Hematopoietic multipotent progenitor cell treated with erythropoietin and hydrocortisone succinate and interleukin-3 and kit ligand, for 15 days (in vitro differentiated cells): ENCODE measurements at places on chromosomes 3 and 15.

- no peak for DNase-seq
Observed at GRCh38 chr15:90465930-90466567, 63.7 kb upstream of the CRTC3 start.

DNA sequence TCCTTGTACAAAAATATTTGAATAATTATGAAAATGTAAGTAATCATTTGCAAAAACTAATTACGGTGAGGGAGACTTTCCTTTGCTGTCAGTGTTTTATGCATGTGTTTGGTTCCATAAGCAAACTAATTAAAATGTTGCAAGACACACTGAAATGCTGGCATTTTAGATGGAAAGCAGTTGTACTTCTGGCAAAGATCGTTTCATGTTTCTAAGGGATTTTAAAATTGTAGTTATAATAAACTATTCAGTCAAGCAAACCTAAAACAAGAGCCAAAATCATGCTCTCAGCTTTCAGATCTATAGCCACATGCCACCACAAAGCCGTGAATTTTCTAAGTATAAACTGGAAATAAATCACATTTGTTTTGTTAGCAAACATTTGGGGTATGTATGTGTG is 240.1 kb upstream of the ZNF385D start:
- no peak for DNase-seq

DNA sequence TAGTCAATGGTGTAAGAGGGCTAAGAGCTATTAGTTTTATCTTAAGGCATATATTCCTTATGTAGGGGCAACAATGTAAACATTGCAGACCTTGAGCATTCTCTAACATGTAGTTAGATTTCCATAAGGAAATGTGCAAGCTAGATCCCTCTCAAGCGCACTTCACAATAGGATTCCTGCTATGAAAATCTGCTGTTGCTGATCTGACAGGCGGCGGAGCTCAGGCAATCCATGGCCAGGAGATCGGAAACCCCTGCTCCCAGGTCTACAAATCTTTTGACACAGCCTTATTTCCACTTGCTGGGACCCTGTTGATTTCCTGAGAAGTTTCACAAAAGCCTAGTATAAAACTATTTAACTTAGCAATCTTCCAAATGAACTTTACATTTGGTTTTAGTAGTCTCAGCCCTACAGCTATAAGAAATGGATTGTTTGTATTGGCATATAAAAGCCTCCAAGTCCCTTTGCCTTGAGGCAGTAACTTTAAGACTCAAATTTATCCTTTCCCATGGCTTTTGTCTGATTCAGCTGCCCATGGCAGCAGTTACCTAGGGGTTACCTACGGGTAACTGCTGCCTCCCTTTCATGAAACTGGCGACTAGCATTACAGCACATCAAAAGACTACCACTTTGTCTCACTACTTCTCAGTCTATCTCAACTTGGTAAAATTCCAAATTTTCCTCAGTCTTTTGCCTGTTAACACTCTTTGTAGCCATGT is 22.7 kb downstream of the TRA2B start:
- DNase-seq = no peak

DNA sequence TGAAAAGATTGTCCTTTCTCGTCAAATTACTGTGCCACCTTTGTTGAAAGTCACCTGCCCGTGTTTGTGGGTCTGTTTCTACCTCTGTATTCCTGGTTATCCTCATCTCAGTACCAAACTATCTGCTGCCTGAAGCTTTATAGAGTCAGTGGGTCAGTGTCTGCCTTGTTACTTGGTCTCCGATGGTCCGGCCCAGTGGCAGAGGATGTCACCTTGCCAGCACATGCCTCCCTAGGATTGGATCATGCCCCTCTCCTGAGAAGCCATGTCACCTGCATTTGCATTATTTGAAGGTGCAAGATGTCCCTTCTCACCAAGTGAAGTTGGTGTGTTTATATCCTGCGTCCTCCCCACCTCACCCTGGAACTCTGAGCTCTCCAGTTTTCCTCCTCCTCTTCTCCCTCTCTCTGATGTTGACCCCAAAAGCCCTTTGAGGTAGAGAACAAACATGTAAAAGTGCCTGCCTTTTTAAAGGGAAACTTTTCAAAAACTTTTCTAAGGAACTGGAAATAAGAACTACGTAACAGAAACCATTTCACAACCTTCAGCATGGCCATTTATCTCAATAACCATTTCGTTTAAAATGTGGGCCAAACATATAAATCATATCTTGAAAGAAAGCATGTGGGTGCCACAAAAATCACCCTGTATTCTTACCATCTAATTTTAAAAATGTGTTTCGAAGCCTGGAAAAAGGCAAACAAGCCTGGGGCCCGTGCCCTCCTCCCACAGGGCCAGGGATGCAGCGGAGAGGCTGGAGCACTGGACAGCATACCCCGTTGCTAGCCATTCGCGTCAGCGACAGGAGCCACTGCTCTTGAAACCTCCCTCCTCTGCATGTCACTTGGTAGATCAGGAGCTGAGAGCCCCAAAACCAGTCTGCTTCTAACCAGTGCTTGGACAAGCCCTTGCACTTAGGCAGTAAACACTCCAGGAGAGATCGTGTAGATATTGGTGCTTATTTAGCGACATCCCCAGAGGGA is 102.1 kb downstream of the VGLL4 start:
- no peak for DNase-seq

DNA sequence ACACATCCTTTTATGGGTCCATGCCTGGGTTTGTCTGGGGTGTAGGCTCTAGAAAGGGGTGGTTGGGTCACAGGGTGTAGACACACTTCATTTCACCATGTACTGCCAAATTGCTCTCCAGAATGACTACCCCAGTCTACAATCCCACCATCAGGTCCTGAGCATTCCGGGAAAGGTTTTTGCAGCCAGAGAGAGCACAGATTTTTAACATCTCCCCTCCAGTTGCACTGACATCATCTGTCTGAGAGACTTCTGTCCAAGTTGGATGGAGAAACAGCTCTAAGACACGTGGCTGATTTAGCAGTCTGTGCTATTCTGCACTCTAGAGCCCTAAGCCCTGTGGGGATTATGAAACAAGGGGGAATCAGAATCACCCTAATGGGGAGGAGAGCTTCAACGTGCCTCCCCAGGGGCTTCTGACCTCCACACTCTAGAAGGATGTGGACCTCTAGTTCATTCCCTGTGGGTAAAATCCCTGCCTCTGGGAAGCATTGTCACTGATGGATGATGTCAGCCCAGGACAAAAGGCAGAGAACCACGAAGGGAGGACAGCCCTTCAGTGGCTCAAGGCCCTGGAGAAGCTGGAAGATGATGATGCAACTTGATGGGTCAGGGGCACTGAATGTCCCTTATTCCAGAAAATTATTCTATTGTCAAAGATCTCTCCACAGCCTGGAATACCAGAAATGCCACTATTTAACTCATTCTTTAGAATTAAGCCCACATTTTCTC is 71.5 kb downstream of the CD200R1L start:
- no peak for DNase-seq

- no peak for DNase-seq
Observed at GRCh38 chr3:172038798-172039435, 461 bp upstream of the FNDC3B start.

GRCh38 chr3:40725031-40725430 is 200.3 kb downstream of the ZNF621 start:
- no peak for DNase-seq

DNA sequence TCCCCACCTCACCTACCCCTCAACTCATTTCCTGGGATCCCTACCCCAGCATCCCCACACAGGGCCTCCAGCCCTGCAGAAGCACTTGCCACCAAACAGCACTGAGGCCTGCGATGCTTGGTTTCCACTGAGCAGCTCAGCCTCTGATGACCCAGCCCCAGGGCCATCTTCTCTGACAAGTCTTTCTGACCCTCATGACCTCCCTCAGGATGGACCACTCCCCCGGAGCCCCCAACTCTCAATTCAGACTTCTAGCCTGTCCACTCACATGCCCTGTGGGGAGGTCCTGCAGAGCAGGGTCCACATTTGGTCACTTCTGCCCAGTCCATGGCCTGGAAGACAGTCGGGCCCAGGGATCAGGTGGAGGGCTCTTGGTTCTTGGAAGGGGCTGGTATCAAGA is 63.4 kb upstream of the SPATA12 start:
- no peak for DNase-seq
